ENCODE measurements at places on chromosomes 3 and 15.
A peak's percentile ranks its signal among the peaks of the same experiment; 100 is the strongest.

DNA sequence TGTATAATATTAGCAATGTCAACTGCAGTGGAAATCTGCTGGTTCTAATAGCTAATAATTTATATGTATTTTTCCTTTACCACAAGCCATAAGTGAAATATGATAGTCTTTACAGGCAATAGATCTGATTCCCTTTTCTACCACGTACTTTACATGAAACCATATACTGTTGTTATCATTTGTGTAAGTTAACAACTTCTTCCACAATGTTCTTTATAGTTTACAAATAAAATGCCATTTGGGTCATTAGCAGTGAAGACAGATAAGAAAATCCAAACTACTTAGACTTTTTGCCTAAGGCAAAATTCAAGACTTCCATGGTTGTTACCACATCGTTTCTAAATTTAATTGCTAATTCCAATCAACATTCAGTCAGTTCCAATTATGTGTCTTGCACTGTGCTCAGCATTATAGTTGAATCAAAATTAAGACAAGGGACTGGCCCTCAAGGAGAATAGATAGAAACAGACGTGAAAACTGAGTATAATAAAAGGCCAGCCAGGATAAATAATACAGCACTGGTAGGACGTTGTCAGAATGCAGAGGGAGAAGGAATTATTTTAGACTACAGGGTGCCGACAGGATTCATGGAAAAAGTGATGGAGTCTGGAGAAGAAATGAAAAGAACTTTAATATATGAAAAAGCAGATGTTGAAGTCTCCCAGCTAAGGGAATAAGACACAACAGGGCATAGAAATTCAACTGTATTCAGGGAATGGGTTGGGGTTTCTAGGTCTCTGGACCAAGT lies 249.8 kb downstream of the ALCAM start:
- DNase-seq = no peak

GRCh38 chr15:86197770-86198169 lies 118.1 kb downstream of the AGBL1 start:
- DNase-seq = no peak

DNA sequence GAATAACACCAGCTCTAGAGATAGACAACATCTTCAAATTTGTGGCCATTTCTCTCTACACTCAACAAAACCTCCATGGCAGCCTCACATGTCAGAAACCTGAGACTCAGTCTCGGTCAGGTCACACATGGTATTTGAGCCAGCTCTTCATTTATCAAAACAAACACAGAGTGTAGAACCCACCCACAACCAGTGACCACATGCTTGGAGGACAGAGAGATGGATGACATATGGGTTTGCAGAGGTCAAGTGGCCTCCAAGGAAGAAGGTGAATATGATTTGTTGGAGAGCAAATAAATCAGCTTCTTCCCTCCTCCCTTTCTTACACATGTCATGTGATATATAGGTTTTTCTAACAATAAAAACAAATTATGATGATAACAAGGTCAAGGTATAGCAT lies 278.1 kb upstream of the LRTM1 start:
- DNase-seq = no peak

- DNase-seq = peak; percentile 45
Measured at GRCh38 chr3:109731639-109732473, 394.5 kb upstream of the DPPA4 start.

DNA sequence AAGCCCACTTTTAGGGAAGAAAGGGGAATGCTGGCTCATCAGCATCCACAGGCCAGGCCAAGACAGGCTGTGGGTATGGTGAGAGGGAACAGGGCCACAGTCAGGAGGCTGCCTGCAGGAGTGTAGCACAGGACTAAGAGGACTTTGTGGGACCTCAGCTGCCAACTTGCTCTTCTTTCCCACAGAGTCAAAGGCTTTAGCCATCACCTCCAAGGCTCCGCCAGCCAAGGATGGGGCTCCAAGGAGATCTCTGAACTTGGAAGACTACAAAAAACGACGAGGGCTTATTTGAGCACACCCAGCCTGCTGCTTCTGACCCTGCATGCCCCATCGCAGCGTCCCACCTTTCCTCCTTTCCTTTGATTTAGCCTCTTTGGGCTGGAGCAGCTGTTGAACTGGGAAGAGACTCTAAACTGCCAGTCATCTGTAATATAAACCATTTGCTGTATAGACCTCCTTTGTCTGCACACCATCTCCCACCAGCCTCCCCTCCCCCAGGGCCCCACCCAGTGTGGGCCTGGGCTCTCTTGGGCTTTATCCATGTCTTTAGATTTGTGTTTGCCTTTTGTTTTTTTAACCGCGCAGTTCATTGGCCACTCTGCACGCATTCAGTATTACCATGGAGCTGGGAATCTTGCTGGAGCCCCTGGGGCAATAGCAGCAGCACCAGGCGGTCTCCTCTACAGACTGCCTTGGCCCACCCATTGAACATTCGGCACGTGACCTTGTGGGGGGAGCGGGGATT lies 13.1 kb upstream of the ITPKA start:
- no peak for DNase-seq

DNA sequence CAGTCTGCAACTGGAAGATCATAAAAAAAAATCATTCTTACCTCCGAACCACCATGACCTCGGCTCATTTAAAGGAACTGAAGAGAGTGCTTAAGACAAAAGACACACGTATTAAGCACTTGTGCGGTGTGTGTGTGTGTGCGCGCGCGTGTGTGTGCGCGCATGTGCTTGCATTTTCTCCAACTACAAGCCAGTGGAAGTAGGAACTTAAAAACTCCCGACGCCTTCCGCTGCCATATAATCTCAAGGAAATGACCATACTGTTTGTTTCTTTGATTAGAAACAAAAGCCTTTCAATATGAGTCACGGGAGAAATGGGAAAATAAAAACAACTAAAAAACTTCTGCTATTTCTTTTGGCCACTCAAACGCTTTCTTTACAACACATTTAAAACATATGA lies 32.4 kb downstream of the FRMD4B start:
- no peak for DNase-seq

GRCh38 chr15:87874896-87875711 lies 381.4 kb downstream of the NTRK3 start:
- DNase-seq = peak; percentile 25

- no peak for DNase-seq
Measured at GRCh38 chr3:192834428-192834827, 83.2 kb downstream of the MB21D2 start.

DNA sequence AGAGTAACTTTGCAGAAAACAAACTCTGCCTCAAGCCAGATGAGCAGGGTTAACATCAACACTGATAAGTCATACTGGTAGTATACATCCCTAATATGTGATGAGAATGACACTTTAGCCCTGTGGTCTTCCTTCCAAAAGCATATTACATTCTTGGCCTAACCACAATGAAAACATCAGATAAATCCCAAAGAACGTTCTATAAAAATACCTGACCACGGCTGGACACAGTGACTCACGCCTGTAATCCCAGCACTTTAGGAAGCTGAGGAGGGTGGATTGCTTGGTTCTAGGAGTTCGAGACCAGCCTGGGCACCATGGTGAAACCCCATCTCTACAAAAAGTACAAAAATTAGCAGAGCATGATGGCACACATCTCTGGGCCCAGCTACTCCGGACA lies 4.7 kb downstream of the TMCC1 start:
- DNase-seq = no peak

DNA sequence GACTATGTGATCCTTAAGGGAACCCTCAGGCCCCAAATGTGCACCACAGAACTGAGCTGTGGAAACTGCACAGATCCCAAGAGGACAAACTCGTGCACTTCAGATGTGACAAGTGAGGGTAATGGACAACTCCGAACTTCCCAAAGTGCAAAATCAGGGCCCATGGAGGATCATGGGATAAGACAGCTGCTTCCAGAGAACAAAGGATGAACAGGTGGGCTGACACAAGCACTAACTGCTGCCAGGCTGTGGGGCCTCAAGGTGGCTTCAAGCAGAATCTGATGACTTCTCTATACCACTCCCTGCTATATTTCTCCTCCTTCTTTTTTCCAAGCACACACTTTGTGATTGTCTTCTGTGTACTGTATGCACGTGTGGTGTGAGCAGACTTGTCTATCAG lies 5.4 kb downstream of the TARS3 start:
- no peak for DNase-seq

DNA sequence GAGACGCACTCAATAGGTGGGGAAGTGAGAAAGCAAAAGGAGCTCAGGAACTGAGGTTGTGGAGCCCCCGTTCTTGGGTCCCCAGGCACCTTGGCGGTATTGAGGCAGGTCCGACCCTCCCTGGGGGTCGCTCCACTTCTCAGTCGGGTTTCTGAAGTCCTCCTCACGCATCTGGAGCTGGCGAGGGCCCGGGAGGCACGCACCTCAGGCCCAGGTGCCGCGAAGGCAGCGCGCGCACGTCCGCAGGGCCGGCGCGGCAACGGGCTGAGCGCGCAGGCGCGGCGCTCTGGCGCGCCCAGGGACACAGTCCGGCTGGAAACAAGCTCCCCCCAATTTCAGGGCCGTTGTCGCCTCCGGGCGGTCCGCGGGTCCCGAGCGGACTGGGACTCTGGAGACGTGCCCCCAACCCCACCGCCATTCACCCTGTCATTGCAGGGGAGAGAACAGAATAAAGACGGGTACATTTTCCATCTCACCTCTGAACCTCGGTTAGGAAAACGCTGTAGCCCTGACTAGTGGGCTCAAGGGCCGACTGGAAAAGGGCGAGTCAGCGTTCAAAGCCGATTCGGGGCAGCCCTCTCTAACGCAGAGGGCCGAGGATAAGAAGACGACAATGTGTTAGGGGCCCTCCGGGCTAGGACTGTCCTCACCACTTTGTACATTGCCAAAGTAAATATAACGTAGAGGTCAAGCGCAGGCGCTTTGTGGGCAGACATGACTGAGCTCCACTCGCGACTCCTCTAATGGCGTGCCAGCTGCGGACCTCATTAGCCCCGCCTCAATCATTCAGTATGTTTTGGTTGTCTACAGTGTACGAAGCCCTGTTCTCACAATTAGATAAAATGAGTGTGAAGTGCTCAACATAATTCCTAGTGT lies at the start of gene ZNF770:
ZNF770 (minus strand) TSS at position 261 of the 876 bp plus-strand sequence. CDS start 4,853 bp downstream, outside the sequence.
- peak; percentile 53 for DNase-seq

GRCh38 chr15:62742409-62743171 lies 300.0 kb upstream of the TPM1 start:
- peak; percentile 41 for DNase-seq

- DNase-seq = no peak
Measured at GRCh38 chr15:70265986-70266385, 168.3 kb upstream of the TLE3 start.

- no peak for DNase-seq
Measured at GRCh38 chr3:165103616-165104015, 25.3 kb upstream of the SI start.

DNA sequence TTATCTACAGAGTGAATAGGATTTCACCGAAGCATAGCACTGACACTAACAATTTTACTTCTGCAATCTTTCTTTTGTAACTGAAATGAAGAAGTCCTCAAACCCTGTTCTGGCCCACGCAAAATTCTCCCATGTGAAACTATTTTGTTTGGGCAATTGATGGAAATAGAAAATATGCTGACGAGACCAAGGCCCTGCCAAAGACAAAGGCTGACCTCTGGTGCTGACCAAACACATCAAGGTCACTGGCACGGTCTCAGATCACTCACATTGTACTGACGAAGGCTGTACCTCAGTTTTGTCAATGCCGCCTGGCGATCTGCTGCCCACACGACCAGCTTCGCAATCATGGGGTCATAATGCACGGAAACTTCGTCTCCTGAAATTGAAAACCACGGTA lies 58.4 kb upstream of the DCUN1D1 start:
- no peak for DNase-seq

DNA sequence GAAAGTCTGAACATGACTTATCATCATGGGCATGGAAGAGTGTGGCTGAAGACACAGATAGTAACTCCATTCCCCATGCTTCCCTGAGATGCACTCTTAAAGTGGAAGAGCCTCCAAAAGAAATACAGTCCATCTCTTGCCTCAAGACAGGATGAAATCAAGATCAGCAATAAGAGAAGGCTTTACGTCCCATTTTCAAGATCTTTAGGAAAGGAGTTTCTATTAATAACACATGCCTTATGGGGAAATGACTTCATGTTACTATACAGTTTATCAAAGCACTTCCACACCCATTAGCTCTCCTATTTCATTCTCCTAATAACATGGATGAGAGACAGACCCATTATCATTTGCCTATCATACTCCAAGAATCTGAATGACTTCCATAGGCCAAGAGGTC lies 6.1 kb upstream of the KBTBD12 start:
- no peak for DNase-seq

- no peak for DNase-seq
Measured at GRCh38 chr3:136465296-136465695, 215.2 kb downstream of the PCCB start.

GRCh38 chr15:38316311-38316710 lies 63.7 kb downstream of the SPRED1 start:
- no peak for DNase-seq

DNA sequence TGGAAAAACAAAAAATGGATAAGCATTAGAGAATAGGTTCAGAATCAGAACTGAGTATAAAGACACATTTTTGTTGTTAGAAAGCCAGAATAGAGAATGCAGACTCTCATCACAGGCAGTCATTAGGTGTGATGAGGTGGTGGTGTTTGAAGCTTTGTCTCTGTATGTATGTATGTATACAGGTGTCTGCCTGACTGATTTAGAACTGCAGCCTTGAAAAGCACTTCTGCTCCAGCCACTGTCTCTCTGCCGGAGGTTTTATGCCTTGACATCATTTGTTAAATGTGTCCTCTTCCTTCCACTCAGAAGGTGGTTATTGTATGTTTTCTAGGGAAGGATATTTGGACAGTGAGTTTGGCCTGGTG lies 80.7 kb upstream of the ZBED2 start:
- no peak for DNase-seq

DNA sequence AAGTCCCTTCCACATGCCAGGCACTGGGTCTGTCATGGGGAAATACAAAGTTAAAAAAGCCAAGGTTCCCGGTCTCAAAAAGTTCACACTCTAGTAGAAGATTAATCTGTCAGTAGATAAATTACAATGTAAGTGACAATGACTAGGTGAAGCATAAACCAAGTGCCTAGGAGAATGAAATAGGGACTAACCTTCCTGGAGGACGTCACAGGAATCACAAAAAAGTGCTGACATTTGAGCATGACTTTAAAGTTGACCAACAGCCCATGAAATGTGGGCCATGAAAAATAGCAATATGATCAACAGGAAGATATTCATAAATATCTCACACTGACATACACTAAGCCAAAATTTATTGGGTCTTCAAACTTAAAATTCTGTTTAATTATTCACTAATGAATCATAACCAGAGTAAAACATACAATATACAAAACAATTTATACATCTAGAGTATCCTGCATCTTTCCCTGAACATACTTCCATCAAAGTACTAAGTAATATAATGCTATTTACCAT lies 20.0 kb downstream of the COPS2 start:
- DNase-seq = no peak

DNA sequence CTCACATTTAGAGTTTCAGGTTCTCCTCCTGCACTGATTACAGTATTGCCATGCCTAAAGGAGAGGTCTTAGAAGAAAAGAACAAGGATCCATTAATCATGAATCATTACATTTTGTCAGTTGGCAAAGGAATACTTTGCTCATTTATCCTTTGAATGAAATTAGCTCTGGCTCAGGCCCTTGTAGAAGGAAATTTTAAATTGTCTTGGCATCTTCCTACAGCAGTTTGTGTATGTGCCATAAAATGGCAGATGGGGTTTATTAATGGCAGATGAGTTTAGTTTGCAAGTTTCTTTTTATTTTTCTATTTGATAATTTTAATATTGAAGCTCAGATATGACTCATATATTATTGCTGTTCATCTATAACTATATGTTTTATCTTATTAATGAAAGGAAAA lies 181.2 kb upstream of the EPHA3 start:
- DNase-seq = no peak

- DNase-seq = no peak
Measured at GRCh38 chr3:123152687-123153086, 49.1 kb upstream of the SEC22A start.

All from nucleus accumbens (tissue), 56 donors.